ENCODE measurements at places on chromosomes 5 and 9.
A peak's percentile ranks its signal among the peaks of the same experiment; 100 is the strongest.

GRCh38 chr9:138023394-138024124 lies 146.0 kb downstream of the CACNA1B start:
- no peaks in the 10 kb centered on the region for H3K36me3 ChIP-seq
- no peak overlapping the region for H3K4me3 ChIP-seq
- H3K27ac ChIP-seq = no peak overlapping the region
- no peak for DNase-seq
- H3K4me1 ChIP-seq = no peaks in the 10 kb centered on the region

- H3K4me3 ChIP-seq = no peak overlapping the region
- H3K36me3 ChIP-seq = peaks cover 9% of the 10 kb centered on the region
- no peak overlapping the region for H3K27ac ChIP-seq
- H3K27me3 ChIP-seq = no peaks in the 10 kb centered on the region
Measured at GRCh38 chr9:79670269-79670961, 98.7 kb downstream of the TLE4 start.

GRCh38 chr9:134597041-134597913 lies 44.3 kb upstream of the COL5A1 start:
- H3K4me1 ChIP-seq = no peaks in the 10 kb centered on the region
- H3K4me3 ChIP-seq = no peak overlapping the region
- H3K27ac ChIP-seq = no peak overlapping the region

DNA sequence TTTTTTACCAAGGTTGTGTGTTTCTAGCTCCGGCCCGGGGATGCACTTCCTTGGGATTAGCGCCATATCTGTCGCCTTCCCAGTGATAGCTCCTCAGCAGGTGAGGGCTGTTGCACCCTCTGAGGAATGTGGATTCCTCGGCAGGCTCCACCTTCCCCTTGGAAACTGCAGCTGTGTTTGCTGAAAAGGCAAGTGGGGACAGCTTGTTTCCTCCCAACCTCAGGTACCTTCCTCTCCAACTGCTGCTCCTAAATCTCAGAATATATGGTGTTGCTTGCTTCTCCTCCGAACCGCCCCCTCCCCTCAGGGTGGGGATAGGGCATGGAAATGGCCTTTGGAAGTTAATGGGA lies 1.3 kb downstream of the SLC1A1 start:
- H3K4me3 ChIP-seq = no peak overlapping the region
- no peak for DNase-seq
- no peak overlapping the region for H3K27ac ChIP-seq

GRCh38 chr9:136520053-136520540 lies 25.8 kb downstream of the NOTCH1 start:
- no peak overlapping the region for H3K27ac ChIP-seq
- no peaks in the 10 kb centered on the region for H3K27me3 ChIP-seq
- no peak overlapping the region for H3K4me3 ChIP-seq
- peaks cover 90% of the 10 kb centered on the region for H3K36me3 ChIP-seq
- no peak for DNase-seq

DNA sequence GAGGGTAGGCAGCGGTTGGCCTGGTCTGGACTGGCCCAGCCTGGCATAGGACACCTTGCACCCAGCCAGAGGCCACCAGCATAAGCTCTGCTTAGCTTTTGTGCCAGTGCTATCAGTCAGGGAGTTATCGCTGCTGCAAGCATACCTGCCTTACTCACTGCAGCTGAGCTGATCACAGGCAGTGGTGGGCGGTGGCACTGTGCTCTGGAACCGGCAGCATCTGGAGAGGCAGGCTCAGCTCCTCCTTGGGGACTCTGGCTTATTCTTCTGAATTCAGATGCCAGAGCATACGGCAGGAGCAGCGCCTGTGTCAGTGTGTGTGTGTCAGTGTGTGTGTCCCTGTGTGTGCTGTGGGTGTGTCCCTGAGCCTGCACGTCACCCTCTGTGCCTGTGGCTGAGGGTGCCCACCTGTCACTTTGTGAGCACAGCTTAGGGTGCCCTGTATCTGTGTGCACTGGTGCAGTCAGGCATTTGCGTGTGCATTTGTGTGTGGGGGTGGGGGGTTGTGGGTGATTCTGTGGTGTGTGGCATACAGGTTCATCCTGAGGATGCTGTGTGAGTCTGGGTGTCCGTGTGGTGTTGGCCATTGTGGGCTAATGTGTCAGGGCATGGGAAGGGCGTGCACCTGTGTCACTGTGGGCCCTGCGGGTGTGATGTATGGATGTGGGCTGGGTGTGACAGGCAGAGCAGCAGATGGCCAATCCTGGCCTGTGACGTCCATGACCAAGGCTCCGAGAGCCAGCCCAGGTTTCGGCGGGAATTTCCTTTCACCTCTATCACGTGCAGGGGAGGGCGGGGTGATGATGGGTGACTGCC lies 23.5 kb downstream of the LMX1B start:
- no peak for DNase-seq
- H3K27ac ChIP-seq = no peak overlapping the region
- peaks cover 99% of the 10 kb centered on the region for H3K27me3 ChIP-seq
- H3K4me3 ChIP-seq = no peak overlapping the region

DNA sequence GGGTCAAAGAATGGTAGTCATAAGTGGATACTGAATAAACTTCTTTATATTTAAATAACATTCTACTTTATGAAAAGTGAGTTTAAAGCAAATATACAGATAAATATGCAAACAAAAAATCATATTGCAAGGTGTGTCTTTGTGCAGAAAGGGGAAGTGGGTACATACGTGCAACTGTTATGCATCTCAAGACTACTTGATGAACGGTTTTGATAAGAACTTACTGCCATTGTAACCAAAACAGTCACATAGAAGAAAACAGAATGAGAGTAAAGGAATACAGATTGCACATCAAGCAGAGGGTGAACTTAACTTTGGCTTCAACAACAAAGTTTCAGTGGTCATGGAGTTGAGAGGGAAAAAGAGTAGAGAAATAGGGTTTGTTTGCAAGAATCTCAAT lies 9.9 kb downstream of the CAMK4 start:
- H3K27ac ChIP-seq = no peak overlapping the region
- H3K36me3 ChIP-seq = no peaks in the 10 kb centered on the region
- peak; percentile 8 for DNase-seq
- no peak overlapping the region for H3K4me3 ChIP-seq
- no peaks in the 10 kb centered on the region for H3K27me3 ChIP-seq

DNA sequence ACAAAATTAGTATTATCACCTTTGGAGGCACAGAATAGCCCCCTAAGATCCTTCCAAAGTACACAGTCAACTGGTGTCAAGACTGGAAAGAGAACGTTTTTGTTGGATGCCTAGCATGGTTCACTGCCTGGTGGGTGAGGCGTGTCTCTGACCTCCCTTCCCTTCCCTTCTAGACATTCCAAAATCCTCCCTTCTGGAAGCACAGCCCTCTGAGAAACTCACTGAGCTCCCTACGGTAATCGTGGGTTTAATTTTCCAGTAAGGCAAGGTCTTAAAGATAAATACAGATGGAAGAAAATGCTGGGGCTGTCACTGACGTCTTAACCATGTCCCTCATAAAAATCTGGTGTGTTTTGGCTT lies 138.8 kb downstream of the LIFR start:
- H3K27ac ChIP-seq = no peak overlapping the region
- H3K36me3 ChIP-seq = no peaks in the 10 kb centered on the region
- H3K4me1 ChIP-seq = no peaks in the 10 kb centered on the region
- DNase-seq = no peak

DNA sequence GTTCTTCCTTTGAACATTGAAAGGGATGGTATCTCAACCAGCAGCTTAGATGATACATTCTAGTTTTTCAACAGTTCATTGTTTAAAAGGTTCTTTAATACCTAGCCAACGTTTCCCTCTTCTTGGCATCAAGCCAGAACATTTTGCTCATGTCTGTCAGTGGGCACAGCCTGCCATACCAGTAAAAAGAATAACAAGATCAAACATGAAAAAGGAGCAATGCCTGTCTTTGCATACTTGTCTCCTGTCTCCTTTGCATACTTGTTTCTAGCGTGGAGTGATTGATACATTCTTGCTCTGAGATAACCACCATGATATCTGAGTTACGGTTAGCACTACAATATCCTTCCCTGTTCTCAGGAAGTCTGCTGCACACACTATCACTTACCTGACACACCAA lies 248.6 kb upstream of the DAPK1 start:
- H3K4me3 ChIP-seq = no peak overlapping the region
- H3K27ac ChIP-seq = no peak overlapping the region
- peaks cover 7% of the 10 kb centered on the region for H3K27me3 ChIP-seq
- no peaks in the 10 kb centered on the region for H3K36me3 ChIP-seq
- no peaks in the 10 kb centered on the region for H3K4me1 ChIP-seq
- no peak for DNase-seq

GRCh38 chr5:177343777-177344176 lies 7.7 kb downstream of the LMAN2 start:
- no peak for DNase-seq
- H3K4me3 ChIP-seq = no peak overlapping the region
- H3K4me1 ChIP-seq = no peaks in the 10 kb centered on the region
- H3K27ac ChIP-seq = no peak overlapping the region
- no peaks in the 10 kb centered on the region for H3K27me3 ChIP-seq
- H3K36me3 ChIP-seq = peaks cover 4% of the 10 kb centered on the region

GRCh38 chr9:129748249-129748648 lies 4.6 kb downstream of the PTGES start:
- no peaks in the 10 kb centered on the region for H3K36me3 ChIP-seq
- H3K27ac ChIP-seq = no peak overlapping the region
- no peak for DNase-seq
- H3K27me3 ChIP-seq = no peaks in the 10 kb centered on the region

All from common myeloid progenitor, CD34-positive (primary cell).